RCC 7860 (cell line): ENCODE measurements at places on chromosomes 12 and 14.

GRCh38 chr12:54378796-54379397 lies 5.6 kb downstream of the ZNF385A start:
- peak; percentile 5 for DNase-seq

GRCh38 chr14:51978681-51979085 lies 10.7 kb upstream of the RTRAF start:
- DNase-seq: no peak

- no peak for DNase-seq
These were observed 4.6 kb downstream of the SINHCAF start for GRCh38 chr12:31321186-31321896.

DNA sequence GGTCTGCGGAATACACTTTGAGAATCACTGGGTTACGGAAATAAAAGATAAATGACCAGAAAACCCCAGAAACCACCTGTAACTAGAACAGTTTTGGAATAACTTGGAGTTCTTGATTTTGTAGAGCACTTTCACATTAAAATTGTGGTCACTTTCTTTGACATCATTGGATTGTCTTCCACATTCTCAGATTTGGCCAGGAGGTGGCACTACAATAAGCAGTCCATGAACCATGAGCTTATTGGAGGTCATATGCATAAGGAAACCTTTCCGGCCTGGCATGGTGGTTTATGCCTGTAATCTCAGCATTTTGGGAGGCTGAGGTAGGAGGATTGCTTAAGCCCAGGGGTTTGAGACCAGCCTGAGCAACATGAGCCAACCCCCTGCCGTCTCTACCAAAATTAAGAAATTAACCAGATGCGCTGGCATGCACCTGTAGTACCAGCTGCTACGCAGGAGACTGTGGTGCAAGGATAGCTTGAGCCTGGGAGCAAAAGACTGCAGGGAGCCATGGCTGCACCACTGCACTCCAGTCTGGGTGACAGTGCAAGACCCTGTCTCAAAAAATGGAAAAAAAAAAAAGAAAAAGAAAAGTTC lies 107.7 kb upstream of the CAND1 start:
- DNase-seq: no peak

DNA sequence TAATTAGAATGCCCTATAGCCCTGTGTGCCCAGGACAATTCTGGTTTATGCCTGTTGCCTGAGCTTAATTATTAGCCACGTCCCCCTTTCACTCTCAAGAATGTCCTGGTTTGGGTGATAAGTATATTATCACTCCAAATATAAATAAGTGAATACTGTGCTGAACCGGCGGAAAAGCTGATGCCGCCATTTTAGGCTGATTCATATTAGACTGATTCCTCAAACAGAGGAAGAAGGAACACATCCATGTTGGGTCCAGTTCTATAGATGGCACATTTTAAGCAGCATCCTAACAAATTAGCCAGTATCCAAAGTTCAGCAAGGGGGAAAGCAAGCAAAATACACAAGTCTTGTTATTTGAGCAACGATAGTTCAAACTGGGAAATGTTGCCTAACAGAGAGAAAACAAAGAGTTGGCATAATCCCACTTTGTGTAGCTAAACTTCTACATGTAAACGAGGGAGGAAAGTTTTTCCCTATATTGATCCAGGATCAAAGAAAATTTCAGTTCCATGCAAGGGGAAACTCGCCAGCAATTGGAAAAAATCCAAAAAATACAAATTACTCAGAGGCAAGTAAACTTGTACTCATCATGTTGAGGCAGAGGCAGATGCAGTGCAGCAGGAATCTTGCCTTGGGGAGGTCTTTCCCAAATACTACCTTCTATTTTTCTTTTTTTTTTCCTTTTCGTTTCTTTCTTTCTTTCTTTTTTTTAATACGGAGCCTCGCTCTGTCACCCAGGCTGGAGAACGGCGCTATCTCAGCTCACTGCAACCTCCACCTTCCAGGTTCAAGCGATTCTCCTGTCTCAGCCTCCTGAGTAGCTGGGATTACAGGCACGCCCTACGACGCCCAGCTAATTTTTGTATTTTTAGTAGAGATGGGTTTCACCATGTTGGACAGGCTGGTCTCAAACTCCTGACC lies 96.2 kb downstream of the ITPR2 start:
- no peak for DNase-seq
